Mesothelial cell of epicardium (in vitro differentiated cells): ENCODE measurements at places on chromosomes 11 and 22.

- no peak for DNase-seq
Measured at GRCh38 chr22:29442976-29443375, 4.6 kb downstream of the RFPL1 start.

DNA sequence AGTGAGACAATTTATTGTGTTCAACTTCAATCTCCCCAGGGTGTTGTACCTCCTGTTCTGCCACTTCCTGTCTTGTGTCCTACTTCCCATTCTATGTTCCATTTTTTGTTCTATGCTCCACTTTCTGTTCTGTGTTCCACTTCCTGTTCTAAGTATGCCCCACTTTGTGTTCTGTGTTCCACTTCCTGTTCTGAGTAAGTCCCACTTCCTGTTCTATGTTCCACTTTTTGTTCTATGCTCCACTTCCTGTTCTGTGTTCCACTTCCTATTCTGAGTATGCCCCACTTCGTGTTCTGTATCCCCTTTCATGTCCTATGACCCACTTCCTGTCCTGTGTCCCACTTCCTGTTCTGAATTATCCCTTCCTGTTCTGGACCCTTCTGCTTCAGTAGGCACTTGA lies 732.7 kb downstream of the TBC1D22A start:
- DNase-seq, result no peak

GRCh38 chr11:965206-965775 lies 39.6 kb downstream of the AP2A2 start:
- DNase-seq, result no peak

- no peak for DNase-seq
Measured at GRCh38 chr11:13923182-13923581, 39.3 kb upstream of the SPON1 start.

DNA sequence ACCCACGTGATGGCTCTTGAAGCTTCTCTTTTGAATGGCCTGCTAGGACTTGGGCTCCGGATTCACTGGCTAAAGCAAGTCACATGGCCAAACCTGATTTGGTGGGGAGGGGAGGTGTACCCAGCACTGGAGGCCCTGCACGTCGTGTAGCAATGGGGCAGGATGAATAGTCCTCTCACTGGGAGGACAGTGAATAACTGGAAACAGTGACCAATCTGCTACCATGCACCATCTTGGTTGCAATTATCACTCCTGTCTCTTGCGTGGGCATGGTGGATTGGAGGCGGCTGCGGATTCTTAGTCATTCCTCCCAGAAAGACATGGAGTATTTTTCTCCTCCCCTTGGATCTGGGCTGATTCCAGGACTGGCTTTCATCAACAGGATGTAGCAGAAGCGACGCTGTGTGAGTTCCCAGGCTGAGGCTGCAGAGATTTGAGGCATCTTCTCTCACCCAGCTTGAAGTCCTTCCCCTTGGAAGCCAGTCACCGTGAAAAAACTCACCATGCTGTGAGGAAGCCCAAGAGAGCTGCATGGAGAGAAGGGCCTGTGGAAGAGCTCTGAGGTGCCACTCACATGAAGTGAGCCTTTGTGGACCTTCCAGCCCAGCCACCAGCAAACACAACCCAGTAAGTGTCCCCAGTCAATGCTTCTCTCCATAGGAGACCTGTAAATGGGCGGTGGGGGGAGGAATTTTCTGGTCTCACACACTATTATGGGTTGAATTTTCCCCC lies 70.4 kb downstream of the IGLL1 start:
- DNase-seq, result no peak

GRCh38 chr11:35681163-35681767 lies 18.7 kb downstream of the TRIM44 start:
- DNase-seq, result no peak

DNA sequence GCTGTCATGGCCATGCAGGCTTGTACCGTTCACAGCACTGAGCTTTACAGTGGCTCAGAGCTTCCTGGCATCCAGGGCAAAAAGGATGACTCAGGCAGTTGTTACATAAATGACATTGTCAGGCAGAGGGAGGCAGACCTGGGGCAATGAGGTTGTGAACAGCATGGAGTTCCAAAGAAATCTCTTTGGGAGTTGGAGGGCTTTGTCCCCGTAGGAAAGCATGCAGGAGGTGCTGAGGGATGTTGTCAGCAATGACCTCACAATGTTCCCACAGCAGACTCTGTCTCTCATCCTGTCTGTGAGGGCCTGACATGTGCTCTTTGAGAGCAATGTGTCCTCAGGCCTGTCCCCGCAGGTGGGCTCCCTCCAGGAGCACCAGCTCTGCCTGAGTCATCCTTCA lies 25.9 kb upstream of the PDE2A start:
- no peak for DNase-seq

GRCh38 chr11:14357881-14358728 lies 878 bp downstream of the RRAS2 start:
- DNase-seq, result peak; percentile 76

DNA sequence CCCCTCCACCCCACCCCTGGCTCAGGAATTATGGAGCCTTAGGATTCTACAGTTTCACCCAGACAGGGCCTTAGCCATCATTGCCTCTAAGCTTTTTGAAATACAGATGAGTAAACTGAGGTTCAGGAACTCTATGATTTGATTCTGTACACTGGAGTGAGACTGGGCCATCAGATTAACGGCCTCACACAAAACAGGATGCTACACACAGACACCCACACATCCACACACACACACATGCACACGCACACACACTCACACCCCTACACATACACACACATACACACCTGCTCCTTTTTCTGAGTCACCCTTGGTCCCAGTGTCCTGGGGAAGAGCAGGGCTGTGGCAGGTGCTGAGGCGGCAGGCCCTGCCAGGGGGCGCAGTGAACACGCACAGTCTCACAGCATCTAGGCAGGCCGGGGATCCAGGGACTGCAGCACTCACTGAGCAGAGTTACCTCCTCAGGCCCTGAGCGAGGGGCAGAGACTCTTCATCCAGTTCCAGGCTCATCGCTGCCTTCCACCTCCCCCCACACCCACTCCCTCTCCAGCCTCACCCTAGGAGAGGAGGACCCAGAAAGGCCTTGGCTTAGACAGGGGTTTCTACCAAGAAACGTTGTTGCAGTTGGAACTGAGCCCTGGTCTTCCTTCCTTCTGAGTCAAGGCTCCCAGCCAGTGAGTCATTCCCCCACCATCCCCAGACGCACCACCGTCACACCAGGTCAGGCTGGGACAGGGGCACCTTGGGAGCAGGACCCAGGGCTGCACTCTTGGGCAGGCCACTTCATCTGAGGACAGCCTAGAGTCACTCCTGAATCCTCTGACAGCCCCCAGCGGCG lies 89.8 kb upstream of the PARVA start:
- DNase-seq, result peak; percentile 64

GRCh38 chr11:2270322-2271076 lies at the start of gene ASCL2:
Gene ASCL2 (minus strand): TSS chr11:2270588. CDS start chr11:2270332, 256 bp downstream.
- DNase-seq, result peak; percentile 38

- no peak for DNase-seq
Measured at GRCh38 chr11:8487261-8487660, 106.8 kb downstream of the STK33 start.

GRCh38 chr11:1333860-1334259 lies 24.4 kb upstream of the TOLLIP start:
- DNase-seq, result no peak

GRCh38 chr11:127136438-127136837 lies 135.9 kb upstream of the KIRREL3 start:
- DNase-seq, result no peak

GRCh38 chr11:11659567-11660362 lies 38.0 kb upstream of the GALNT18 start:
- no peak for DNase-seq

GRCh38 chr11:111417011-111417765 lies 38.1 kb upstream of the POU2AF1 start:
- DNase-seq, result no peak

GRCh38 chr11:48090174-48090573 lies 109.8 kb downstream of the PTPRJ start:
- no peak for DNase-seq

DNA sequence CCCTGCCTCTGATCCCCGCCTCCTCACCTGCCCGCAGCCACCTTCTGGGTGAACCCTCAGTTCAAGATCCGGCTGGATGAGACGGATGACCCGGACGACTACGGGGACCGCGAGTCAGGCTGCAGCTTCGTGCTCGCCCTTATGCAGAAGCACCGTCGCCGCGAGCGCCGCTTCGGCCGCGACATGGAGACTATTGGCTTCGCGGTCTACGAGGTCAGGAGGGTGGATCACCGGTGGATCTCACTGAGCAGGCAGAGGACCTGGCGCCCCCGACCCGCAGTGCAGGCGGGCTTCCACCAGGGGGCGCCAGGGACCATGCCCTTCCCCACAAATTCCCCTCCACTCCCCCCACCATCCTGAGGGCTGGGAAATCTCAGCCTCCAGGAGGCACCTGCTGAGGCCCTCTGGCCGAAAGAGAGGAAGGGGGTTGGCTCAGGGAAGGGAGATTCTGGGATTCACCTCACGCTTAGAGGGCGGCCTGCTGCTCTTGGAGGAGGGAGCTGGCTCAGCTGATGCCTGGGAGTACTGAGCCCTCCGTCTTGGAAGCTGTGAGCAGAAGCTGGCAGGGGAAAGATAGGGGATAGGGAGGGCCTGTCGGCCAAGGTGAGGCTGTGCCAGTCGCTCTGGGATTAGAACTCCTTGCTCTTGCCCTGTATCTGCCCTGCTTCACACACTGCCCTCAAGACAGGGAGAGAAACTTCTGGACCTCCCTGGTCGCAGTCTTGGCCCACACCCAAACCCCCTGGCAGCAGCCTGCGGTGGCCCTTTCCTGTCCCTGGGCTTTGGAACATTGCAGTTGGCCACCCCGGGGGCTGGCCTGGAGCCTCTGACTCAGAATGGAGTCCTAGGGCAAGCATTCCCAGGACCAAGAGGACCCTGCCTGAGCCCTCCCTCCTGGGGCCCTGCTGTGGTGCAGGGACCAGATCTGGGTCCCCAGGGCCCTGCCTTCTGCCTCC lies 23.2 kb downstream of the CAPN1 start:
- no peak for DNase-seq

DNA sequence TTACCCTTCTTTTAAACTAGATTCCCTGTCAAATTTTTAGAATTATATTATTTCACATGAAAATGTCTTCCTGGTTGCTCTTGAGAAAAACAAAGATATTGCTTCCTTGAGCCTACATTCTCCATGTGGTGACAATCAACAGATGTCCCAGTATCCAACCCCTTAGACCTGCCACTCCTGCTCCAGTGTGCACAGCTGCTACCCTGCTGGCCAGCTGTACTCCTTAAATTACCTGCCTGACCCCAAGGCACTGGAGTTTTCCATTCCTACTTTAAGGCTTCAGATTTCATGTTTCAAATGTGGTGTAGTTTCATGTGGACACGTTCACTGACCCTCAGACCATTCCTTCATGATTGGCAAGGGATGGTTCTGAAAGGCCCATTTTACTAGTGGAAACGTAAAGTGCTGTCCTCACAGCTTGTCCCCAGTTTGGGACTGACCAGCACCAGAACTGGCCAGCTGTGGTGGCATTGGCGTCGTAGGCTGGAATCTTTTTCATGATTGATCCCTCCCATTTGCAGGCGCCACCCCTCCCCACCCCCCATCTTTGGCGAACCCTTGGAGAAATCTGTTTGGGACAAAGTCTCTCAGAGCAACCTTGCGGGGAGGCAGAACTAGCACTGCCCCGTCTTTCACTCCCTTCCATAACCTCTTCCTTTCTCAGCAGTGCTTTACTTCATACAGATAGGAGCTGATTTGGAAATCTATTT lies 123.5 kb downstream of the DBX1 start:
- DNase-seq, result no peak

DNA sequence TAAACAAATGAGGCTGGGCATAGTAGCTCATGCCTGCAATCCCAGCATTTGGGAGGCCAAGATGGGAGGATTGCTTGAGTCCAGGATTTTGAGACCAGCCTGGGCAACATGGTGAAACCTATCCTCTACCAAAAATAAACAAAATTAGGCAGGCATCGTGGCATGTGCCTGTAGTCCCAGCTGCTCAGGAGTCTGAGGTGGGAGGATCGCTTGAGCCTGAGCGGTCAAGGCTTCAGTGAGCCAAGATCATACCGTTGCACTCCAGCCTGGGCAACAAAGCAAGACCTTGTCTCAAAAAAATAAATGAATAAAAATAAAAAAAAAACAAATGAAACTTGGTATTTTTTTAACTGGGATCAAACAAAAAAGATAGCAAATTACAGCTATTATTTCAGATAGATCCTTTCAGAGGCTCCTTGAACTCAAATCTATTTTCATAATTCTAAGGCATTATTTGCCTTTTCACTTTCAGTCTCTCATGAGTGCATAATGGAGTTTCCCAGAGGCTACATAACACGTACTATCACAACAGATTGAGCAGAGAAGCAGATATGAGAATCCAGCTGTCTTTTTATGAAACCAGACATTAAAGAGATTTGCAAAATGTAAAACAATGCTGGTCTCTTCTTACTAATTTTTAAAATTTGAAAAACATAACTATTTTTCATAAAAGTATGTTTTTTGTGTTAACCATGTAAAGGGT lies 23.1 kb downstream of the DDIAS start:
- no peak for DNase-seq
